ENCODE measurements at places on chromosomes 1 and 21.

GRCh38 chr1:22117851-22118250 is 25.0 kb downstream of the WNT4 start:
- no peak for DNase-seq

GRCh38 chr1:156154317-156154749 is 948 bp downstream of the SEMA4A start:
- DNase-seq, result no peak

- DNase-seq, result no peak
Observed at GRCh38 chr1:180973369-180973768, 49.3 kb downstream of the STX6 start.

- DNase-seq, result peak; percentile 16
Observed at GRCh38 chr1:35646043-35646442, 4.7 kb upstream of the PSMB2 start.

DNA sequence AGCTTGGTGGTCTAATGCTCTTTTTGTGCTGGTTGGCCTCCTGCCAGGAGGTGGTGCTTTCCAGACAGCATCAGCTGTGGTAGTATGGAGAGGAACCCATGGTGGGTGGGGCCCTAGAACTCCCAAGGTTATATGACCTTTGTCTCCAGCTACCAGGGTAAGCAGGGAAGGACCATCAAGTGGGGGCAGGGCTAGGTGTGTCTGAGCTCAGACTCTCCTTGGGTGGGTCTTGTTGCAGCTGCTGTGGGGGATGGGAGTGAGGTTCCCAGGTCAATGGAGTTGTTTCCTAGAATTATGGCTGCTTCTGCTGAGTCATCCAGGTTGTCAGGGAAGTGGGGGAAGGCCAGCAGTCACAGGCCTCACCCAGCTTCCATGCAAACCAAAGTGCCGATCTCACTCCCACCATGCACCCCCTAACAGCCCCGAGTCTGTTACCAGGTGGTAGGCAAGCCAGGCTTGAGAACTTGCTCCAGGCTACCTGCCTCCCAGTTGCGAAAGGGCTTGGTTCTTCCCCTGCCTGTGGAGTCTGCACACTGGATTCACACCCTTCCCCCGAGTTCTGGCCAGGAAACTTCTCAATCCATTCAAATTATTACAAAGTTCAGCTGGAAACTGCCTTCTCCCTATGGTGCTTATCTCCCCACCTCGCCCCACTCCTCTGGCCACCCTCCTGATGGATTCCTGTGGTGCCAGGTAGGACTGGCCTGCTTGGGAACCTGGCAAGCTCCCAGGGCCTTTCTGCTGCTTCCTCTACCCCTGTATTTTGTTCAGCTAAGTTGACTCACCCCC is 37.8 kb downstream of the DRAM2 start:
- DNase-seq, result no peak

Data from AG08395 (cell line).